Stimulated activated CD8-positive, alpha-beta memory T cell treated with anti-CD3 and anti-CD28 coated beads, Interleukin-7, amount 100 ng/mL, for 48 hours (primary cell): ENCODE measurements at places on chromosomes 11 and 22.

DNA sequence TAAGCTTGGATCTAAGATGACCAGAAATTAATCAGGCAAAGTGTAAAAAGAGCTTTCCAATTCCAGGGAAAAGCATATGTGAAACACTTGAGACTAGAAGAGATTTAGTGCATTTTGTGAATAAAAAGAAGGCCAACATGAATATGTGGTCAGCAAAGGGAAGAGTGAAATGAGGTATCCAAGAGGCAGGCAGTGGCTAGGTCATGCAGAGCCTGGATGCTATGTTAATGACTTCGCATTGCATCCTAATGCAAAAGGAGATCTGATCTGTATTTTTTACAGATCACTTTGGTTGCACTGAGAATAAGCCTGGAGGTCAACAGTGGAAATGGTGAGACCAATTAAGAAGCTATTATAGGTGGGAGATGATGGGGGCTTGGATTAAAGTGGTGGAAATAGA lies 641.3 kb upstream of the CCDC90B start:
- DNase-seq, result no peak

- DNase-seq, result no peak
Observed at GRCh38 chr11:46913484-46913883, 4.9 kb downstream of the LRP4 start.

DNA sequence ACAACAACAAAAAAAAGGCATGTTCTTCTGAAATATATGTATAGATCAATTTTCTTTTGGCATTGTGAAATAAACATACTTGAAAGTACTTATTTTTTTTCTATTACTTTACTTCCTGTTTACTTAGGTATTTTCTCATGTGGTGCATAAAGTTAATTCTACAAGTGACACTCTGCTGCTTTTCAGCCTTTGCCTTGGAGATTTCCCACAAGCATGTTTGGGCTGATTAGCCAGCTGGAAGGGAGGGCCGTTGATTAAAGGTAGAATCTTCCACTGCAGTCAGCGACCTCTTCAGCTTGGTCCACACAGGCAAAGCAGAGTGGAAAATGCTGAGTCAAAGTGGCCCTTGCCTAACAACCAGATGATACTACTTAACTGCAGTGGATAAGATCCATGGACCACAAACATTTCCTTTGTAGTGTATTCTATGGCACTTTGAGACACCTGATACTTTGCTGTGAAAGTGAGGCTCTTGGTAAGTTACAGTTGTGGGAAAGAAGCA lies 176.0 kb downstream of the ARHGAP42 start:
- no peak for DNase-seq

DNA sequence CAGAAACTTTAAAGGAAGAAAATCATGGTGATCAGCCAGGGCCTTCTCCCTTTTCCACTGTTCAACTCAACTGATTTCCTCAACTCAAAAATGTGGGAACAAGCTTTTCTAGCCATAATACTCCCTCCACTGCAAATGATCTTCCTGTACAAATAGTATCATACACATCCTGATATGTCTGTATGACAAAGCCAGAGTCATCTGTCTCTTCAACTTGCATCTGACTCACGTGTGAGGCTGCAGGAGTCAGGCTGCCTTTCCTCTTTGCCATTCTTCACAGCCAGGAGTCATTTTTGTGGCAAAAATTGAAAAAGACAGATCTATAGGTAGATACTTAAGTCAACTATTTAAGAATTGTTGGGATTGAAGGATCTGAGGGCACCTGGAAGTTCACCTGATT lies 13.3 kb downstream of the PATZ1 start:
- DNase-seq, result no peak

GRCh38 chr22:49204599-49205482 lies 622.8 kb downstream of the BRD1 start:
- DNase-seq, result no peak

DNA sequence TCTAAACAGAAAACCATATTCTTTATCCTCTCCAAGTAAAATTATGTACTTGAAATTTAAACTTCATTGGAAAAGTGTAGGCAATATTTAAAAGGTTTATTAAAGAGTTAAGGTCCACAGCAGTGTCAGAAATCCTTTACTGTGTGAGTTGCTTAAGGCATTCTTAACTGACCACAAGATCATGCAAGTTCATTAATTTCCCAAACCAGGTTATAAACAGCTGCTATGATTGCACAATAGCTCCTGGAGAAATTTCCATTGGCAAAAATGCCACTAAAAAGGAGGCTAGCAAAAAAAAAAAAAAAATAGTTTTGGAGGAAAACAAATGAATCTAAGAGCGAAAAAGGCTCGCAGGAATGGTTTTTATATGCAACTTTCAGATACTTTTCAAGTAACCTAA lies 106.2 kb downstream of the ETS1 start:
- DNase-seq, result no peak

GRCh38 chr22:20751185-20751851 lies 22.6 kb upstream of the SERPIND1 start:
- no peak for DNase-seq
